ENCODE measurements at places on chromosomes 11 and 22.

GRCh38 chr11:69815973-69816372 lies 3.2 kb downstream of the FGF3 start:
- no peak for DNase-seq

DNA sequence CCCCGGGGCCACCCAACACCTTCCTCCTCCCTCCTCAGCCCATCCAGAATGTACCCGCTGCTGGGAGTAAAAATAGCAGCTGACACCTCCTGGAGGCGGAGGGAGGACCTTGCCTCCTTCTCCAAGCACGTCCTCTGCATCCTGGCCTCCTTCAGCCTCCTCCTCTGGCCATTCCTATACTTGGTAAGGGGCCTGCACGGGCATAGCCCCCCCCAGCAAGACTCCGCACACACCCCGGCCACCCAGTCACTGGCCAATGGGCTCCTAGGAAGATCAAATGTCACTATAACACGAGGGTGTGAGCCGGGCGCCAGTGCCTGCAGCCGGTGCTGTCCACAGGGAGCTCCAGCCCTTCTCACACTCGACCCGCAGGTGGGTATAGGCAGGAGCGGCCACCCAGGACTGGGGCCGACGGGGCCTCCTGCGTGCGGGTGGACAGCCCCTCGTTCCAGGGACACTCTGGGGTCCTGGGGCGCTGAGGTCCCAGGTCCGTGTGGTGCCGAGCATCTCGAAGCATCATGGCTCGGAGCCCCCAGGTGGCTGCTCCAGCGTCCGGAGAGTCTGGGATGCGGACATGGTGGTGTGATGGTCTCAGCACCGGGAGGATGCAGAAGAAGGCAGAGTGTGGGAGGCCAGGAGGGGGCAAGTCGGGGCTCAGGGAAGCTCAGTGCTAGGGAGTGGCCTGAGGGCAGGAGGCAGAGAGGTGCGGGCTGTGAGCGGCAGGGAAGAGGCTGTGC lies at the start of gene TNNT3:
TSS of gene TNNT3 (plus strand) at position 313 of the 737 bp plus-strand sequence. CDS start 3,172 bp downstream, outside the sequence.
- DNase-seq: no peak

- no peak for DNase-seq
Measured at GRCh38 chr11:108405706-108406105, 61.6 kb downstream of the C11orf65 start.

GRCh38 chr11:102487214-102487613 lies 34.6 kb upstream of the TMEM123 start:
- no peak for DNase-seq

DNA sequence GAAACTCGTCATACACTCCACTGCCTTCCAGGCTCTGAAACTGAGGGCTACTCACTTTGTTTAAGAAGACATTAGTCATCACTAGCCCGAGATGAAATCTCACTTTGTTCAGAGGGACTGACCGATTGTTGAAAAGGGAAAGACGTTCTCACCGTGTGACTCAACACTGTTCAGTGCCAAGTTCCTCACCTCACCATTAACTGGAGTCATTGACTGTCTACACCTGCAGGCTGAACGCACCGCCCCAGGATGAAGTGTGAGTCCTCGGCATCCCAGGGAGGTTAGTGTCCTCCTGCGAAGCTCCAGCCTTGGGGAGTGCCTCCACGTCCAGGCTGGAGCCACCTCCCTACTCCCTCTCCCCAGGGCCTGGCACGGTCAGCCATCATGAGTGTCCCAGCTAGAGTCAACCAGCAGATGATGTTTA lies 30.4 kb downstream of the FADD start:
- DNase-seq: peak; percentile 83

- DNase-seq: peak; percentile 40
Measured at GRCh38 chr11:34682825-34683224, 61.9 kb downstream of the EHF start.

Measured in fibroblast of mammary gland (primary cell).